ENCODE measurements at places on chromosomes 1 and 21. TPM values are rescaled to one million over a fixed set of nuclear protein-coding genes. Genes with fewer than 3 reads are reported as not detected.

GRCh38 chr1:157000686-157001085 is 44.9 kb downstream of the ARHGEF11 start:
- DNase-seq = no peak

DNA sequence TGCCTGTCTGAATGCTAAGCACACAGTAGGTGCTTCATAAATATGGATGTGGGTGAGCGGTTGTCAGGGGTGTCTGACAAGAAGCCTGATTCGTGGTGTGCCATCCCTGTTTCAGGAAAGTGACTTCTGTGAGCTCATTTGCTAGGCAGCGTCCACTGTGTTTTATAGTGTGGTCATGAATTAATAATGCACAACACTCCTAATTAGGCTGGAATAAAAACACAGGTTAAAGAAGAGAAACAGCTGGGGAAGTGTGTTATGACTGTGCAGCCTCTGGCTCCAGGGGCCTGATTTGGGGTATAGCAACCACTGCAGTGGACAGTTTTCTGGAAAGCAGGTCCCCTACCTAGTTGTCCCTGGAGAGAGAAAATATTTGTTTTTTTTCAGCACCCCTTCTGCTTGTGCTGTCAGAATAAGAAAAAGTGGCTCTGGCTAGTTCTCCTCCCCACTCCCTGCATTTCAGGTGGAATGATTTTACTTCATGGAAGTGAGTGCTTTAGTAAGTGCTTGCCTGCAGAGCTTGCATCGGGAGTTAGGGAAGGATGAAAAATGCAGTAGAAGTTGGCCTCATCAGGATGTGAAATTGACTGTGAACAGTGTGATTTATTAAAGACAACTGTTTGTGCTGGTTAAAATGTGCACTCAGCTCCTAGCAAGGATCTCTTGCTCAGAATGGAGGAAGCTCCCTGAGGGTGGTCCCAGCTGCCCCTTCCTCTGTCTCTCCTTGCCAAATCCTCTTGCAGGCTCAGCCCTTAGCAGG is 333.8 kb downstream of the HHAT start:
- DNase-seq = no peak

- DNase-seq = no peak
Observed at GRCh38 chr1:236303675-236304074, 21.9 kb upstream of the ERO1B start.

GRCh38 chr1:25624156-25624555 is 7.6 kb downstream of the MAN1C1 start:
- DNase-seq = no peak

DNA sequence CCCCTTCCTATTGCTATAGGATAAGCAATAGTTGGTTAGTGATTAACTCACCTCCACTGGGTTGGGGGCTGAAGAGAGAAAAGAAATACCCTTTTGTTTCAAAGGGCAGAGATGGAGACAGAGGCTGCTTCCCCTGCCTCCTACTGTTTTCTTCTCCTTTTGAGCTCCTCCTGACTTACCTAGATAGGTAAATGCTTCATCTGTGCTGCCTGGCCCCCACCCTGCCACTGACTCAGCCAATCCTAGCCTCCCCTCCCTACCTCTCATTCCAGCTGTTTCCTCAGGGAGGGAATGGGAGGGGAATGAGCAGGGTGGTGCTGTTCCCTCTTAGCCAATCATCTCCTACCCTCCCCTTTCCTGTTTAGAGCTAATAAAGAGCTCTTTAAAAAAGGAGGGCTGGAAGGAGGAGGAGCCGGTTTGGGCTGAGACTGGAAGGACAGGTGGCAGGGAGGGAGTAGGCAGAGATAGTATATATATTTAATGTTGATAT is at the start of gene C1orf116:
Gene C1orf116 (minus strand): TSS at position 229 of the 490 bp plus-strand sequence. CDS start 5,158 bp downstream, outside the sequence.
- peak; percentile 1 for DNase-seq

- DNase-seq = no peak
Observed at GRCh38 chr1:178371933-178372388, 124.8 kb downstream of the CLEC20A start.

- no peak for DNase-seq
Observed at GRCh38 chr1:179941454-179941853, 13.2 kb upstream of the CEP350 start.

Gene TDRD5
- not detected for total RNA-seq

Gene SSU72
- 73.1 TPM for total RNA-seq
